ENCODE measurements at places on chromosomes 3 and 15. TPM values are rescaled to one million over a fixed set of nuclear protein-coding genes. Genes with fewer than 3 reads are reported as not detected.

GOLGA8M gene
- not detected for total RNA-seq

GRCh38 chr15:41401904-41402267 lies 410 bp downstream of the NDUFAF1 start:
- peaks cover 21% of the 10 kb centered on the region for H3K36me3 ChIP-seq
- no peak for DNase-seq
- H3K27me3 ChIP-seq = no peaks in the 10 kb centered on the region
- H3K4me1 ChIP-seq = no peaks in the 10 kb centered on the region

GRCh38 chr3:58973796-58974195 lies 76.0 kb downstream of the CFAP20DC start:
- no peaks in the 10 kb centered on the region for H3K36me3 ChIP-seq
- no peak overlapping the region for H3K4me3 ChIP-seq
- no peaks in the 10 kb centered on the region for H3K4me1 ChIP-seq

- peak overlapping the region; percentile 88 for H3K27ac ChIP-seq
- H3K4me3 ChIP-seq = peak overlapping the region; percentile 74
- DNase-seq = peak; percentile 19
These were observed 1.6 kb upstream of the DALRD3 start for GRCh38 chr3:49019941-49020329.

DNA sequence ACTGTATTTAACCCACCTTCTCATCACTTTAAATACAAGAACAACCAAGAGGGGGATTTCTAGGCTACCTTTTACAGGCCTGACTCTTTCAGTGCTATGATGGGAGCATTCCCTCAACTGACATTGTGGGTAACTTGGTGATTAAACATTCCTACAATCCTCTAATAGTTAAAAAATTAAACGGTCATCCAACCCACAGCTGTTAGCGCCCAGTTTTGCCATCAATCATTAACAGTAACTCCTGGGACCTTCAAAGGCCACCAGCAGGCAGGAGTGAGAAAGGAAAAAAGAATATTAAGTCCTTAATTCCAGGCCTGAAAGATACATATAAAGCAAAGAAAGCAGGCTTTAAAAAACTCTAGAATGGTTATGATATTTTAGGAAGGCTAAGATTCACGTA lies 512.1 kb downstream of the MAGI1 start:
- H3K4me1 ChIP-seq = peaks cover 10% of the 10 kb centered on the region
- H3K27ac ChIP-seq = no peak overlapping the region
- no peaks in the 10 kb centered on the region for H3K27me3 ChIP-seq

NR1I2 gene
- 6.0 TPM for total RNA-seq

RLBP1 gene
- not detected for total RNA-seq

GRCh38 chr3:31449318-31449717 lies 83.4 kb upstream of the STT3B start:
- no peak for DNase-seq
- no peak overlapping the region for H3K4me3 ChIP-seq
- peaks cover 4% of the 10 kb centered on the region for H3K27me3 ChIP-seq
- no peak overlapping the region for H3K27ac ChIP-seq

SHC4 gene
- 1.2 TPM for total RNA-seq

CILP gene
- total RNA-seq = 0.05 TPM

DNA sequence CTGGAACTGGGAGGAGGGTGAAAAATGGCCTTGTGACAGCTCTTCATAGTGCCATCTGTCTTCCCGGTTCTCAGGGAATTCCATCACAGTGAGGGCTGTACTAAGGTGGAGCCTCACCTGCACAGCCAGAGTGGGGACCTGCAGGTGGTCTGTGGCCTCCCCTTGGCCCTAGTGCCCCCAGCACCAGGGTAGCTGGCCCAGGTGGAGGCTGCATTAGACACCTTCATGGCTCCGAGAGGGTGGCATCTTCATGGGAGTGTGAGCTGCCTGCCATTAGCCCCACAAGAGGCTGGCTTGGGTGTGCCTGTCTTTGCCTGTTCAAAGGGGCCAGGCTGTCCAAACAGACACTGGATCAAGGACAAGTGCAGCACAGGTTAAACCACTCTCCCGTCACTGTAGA lies 95.5 kb upstream of the PRR23E start:
- no peak for DNase-seq
- no peaks in the 10 kb centered on the region for H3K4me1 ChIP-seq
- H3K36me3 ChIP-seq = no peaks in the 10 kb centered on the region
- peaks cover 68% of the 10 kb centered on the region for H3K27me3 ChIP-seq
- H3K4me3 ChIP-seq = no peak overlapping the region
- H3K27ac ChIP-seq = no peak overlapping the region

DNA sequence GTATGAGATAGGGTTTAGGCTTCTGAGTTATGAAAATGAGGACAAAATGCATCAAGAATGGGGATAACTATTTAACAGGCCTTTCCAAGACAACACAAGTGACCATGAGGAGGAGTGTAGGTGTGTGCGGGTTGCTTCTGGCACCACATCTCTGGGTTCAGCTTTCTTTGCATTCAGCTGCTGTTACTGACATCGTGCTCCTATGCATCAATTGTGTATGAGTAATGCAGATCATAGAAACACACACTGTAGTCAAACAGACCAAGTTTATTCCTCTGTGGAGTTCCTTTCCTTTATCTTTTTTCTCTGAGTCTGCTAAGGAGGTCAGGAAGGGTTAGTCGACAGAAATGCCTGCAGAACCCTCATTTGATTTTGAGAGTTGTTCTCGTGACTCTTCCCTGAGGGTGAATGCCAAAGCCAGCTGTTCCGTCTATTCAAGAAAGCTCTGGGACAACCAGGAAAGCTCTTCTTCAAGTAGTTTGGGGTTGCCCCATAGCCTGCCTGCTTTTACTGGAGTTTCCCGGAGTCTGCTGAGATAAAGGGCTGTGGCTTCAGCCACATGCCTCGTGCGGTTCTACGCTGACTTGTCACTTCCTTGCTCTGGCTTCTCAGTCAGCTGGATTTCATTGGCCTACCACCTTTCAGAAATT lies 136.7 kb upstream of the TLE3 start:
- H3K27ac ChIP-seq = no peak overlapping the region
- peaks cover 58% of the 10 kb centered on the region for H3K27me3 ChIP-seq
- no peak for DNase-seq
- H3K4me3 ChIP-seq = no peak overlapping the region

DNA sequence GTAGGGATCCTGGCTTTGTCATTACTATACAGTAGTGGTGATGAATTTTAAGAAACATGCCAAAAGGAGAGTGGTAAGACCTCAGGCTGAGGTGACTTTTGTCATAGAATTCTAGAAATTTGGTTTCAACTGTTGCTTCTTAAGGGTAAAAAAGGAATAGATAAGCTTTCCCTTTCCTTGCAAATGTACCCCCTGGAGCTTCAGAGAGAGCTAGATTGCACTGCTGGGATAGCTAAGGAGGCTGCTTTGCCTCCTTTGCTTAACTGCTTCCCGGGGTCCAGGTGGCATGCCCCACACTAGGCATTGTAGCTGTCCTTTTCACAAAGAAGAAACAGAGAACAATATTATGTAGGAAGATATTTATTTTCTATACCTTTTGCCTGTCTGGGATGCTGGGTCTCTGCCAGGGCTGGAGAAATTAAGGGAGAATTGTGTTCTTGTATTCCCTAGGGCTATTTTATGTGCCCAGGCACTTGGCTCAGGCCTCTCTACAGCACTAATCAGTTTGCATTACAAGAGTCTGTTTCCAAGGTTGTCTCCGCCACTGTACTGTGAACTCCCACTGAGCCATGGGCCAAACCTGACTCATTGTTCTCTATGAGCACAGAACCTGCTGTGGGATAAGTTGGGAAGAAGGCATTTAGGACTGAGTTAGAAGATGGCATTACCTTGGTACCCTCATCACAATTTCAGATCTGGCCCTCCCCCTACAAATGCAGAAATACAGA lies 460.0 kb downstream of the PDCD6IP start:
- H3K27me3 ChIP-seq = peaks cover 25% of the 10 kb centered on the region
- peaks cover 17% of the 10 kb centered on the region for H3K4me1 ChIP-seq
- no peak overlapping the region for H3K27ac ChIP-seq
- no peak for DNase-seq
- H3K36me3 ChIP-seq = no peaks in the 10 kb centered on the region

DNA sequence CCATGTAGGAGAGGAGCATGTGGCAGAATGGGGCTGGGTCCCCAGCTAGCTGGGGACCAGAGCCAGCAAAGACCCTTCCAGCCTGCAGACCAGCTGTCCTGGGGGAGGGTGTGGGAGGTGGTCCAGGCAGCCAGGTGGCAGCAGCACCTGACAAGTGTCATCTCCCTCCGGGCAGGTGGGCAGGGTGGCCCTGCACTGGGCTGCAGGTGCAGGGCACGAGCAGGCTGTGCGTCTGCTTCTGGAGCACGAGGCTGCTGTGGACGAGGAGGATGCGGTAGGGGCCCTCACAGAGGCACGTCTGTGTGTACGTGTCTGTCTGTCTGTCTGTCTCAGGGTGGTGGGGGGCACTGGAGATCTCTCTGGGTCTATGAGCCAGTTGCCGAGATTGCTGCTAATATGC lies 5.5 kb downstream of the ANKDD1A start:
- H3K4me3 ChIP-seq = no peak overlapping the region
- H3K36me3 ChIP-seq = peaks cover 5% of the 10 kb centered on the region
- DNase-seq = no peak
- no peaks in the 10 kb centered on the region for H3K4me1 ChIP-seq
- H3K27ac ChIP-seq = no peak overlapping the region

GOLGA6L26 gene
- total RNA-seq = not detected

- no peaks in the 10 kb centered on the region for H3K4me1 ChIP-seq
- no peak overlapping the region for H3K4me3 ChIP-seq
- DNase-seq = peak; percentile 43
- no peak overlapping the region for H3K27ac ChIP-seq
These were observed 16.8 kb downstream of the RPUSD3 start for GRCh38 chr3:9826815-9827573.

DNA sequence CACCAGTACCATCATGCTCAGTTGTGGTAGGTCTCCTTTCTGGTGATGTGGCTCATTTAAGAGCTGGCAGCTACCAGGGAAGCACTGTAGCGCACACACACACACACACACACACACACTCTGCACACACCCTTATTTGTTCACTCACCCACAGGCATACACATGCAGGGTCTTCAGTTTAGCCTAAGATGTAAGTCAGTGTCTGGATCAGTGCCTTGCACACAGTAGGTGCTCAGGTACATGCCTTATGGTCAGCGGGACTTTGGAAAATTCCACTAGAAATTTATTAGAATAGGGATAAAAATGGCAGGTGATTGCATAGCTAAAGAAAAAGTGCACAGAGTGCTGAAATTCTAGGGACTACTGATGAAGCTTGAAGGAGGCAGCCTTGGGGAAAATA lies 23.6 kb downstream of the XYLB start:
- H3K36me3 ChIP-seq = peaks cover 14% of the 10 kb centered on the region
- no peak for DNase-seq
- H3K4me1 ChIP-seq = no peaks in the 10 kb centered on the region
- H3K27me3 ChIP-seq = no peaks in the 10 kb centered on the region
- H3K4me3 ChIP-seq = no peak overlapping the region

DNA sequence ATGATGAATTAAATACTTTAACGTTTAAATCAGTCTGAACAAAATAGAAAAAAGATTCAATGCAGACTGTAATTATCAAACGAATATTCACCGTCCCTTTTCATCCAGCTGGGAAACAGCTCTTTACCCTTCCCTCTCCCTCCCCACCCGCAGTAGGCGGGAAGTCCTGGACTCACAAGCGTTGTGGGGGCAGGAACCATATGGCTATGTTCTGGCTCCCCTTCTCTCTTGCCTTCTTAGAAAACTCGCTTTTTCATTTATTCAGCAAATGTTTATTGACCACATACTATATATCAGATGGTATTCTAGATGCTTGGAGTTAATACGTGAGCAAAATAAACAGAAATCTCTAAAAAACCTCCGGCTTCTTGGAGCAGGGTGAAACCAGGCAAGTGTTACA lies 715 bp upstream of the SCAPER start:
- DNase-seq = no peak
- H3K36me3 ChIP-seq = peaks cover 20% of the 10 kb centered on the region
- H3K27ac ChIP-seq = peak overlapping the region; percentile 86
- peaks cover 24% of the 10 kb centered on the region for H3K4me1 ChIP-seq
- no peaks in the 10 kb centered on the region for H3K27me3 ChIP-seq

TMEM40 gene
- 0.98 TPM for total RNA-seq

GOLGA8A gene
- total RNA-seq = 46.5 TPM

DNA sequence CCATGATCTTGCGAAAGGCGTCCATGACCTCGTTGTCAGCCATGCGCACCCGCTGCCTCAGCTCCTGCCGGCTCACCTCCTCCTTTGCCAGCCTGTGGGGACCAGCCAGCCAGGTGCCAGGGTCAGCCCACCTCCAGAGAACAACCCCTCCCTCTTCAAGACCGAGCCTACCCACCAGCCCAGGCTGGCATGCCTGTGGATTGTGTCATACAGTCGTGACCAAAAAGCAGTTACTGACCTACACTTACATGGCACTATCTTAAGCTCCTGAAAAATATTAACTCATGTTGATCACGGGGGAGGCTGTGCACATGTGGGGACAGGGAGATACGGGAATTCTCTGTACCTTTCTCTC lies 10.7 kb upstream of the CAMK1 start:
- no peak for DNase-seq
- no peak overlapping the region for H3K4me3 ChIP-seq
- H3K27me3 ChIP-seq = no peaks in the 10 kb centered on the region

DNA sequence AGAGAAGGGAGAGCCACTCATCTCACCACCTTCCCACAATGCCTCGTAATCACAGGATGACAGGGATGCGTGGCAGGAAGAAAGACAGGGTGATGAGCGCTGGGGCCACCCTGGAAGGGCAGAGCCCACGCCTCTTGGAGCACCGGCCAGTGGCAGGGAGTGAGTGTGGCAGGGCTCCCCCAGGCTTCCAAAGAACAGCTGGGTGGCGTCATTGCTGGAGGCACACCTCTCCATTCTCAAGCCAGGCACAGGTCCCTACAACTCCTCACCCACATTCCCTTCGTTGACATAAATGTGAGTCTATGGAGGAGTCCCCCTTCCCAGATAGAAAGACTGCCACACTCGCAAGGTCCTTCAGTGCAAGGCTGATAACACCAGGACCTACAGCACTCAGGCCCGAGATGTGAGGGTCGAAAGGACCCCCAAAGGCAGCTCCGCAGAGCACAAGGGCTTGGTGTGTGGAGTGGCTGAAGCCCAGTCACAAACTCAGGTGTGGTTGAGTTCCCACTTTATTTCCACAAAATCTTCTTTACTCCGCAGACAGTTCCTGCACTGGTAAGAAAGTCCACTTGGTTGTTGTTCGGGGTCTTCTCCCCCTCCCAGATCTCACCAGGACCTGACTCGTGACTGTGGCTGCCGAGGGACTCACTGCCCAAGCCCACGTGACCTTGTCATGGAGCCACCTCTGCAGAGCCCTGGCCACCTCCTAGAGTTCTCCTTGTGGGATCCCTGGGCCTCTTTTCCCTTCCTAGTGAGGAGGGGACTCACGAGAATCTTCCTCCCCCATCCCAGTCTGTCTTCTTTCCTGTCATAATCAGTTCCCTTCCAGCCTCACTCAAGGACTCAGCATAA lies 22.4 kb upstream of the CORO2B start:
- no peak overlapping the region for H3K27ac ChIP-seq
- peaks cover 10% of the 10 kb centered on the region for H3K36me3 ChIP-seq
- no peak overlapping the region for H3K4me3 ChIP-seq
- DNase-seq = no peak
- peaks cover 90% of the 10 kb centered on the region for H3K27me3 ChIP-seq
- peaks cover 23% of the 10 kb centered on the region for H3K4me1 ChIP-seq

- peaks cover 17% of the 10 kb centered on the region for H3K4me1 ChIP-seq
- H3K4me3 ChIP-seq = no peak overlapping the region
- H3K36me3 ChIP-seq = peaks cover 6% of the 10 kb centered on the region
- no peaks in the 10 kb centered on the region for H3K27me3 ChIP-seq
These were observed 199.8 kb downstream of the UBE2E2 start for GRCh38 chr3:23402728-23403492.

RNF7 gene
- total RNA-seq = 108 TPM

- no peak for DNase-seq
- H3K36me3 ChIP-seq = peaks cover 23% of the 10 kb centered on the region
- no peak overlapping the region for H3K27ac ChIP-seq
- H3K27me3 ChIP-seq = no peaks in the 10 kb centered on the region
These were observed 82.5 kb downstream of the STT3B start for GRCh38 chr3:31615071-31615875.

KNG1 gene
- not detected for total RNA-seq
